ENCODE measurements at places on chromosomes 5 and 9. TPM values are rescaled to one million over a fixed set of nuclear protein-coding genes. Genes with fewer than 3 reads are reported as not detected.

Gene NOXA1
- total RNA-seq: 8.5 TPM

Gene FABP6
- not detected for total RNA-seq

Gene SH3GL2
- total RNA-seq: 1.8 TPM

DNA sequence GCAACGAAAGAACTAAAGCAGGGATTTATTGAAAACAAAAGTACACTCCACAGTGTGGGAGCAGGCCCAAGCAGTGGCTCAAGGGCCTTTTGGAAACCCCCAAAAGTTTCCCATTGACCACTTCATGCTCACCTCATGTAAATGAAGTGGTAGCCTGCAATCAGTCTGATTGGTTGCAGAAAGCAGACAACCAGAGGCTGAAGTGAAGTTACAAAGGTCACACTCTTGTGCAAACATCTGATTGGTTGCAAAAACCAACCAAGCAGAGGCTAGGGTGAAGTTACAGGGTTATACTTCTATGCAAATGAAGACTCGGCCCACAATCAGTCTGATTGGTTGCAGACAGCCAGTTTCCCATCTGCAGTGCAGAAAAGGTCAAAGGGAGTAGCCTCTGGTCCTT lies 258.0 kb downstream of the YTHDC2 start:
- H3K4me1 ChIP-seq: peaks cover 2% of the 10 kb centered on the region
- no peaks in the 10 kb centered on the region for H3K36me3 ChIP-seq
- H3K27ac ChIP-seq: no peak overlapping the region

Data from ovary (tissue), 10 donors.